ENCODE measurements at places on chromosomes 3 and 15. TPM values are rescaled to one million over a fixed set of nuclear protein-coding genes. Genes with fewer than 3 reads are reported as not detected.

GRCh38 chr3:119395923-119396358, 67.5 kb downstream of the TMEM39A start:
- DNase-seq = no peak

DNA sequence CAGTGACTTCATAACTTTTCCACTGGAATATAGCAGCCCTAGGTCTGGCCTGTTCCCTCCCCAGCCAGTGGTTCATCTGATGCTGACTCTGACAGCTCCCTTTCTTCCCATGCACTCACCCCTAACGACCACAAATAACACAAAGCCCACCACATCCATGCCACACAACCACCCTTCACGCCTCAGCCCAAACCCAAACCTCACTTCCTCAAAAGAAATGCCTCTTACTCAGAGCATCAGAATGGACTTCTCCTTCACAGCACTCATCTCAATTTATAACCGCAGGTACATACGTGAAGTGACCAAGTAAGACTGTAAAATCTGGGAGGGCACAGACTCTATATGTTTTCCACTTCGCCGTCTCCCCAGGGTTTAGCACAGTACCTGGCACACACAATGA, 1.1 kb downstream of the RBSN start:
- DNase-seq = no peak

GRCh38 chr3:102174832-102175374, 259.9 kb upstream of the ZPLD1 start:
- DNase-seq = no peak

DNA sequence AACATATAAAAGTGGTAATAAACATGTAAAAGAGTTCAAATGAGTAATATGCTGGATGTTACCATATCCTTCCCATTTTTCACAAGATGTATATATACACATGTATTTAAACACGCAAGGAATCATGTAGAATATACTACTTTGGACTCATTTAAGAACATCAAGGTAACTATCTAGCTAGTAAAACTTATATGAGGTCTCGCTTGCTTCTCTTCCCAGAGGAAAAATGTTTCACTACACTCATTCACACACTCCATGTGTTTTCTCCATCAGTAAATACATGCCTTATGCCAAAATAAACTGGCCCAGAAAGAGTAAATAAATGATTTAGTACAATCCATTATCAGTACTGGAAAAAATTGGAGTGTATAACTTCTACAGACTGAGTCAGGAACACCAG, 229.2 kb upstream of the MME start:
- no peak for DNase-seq

GRCh38 chr15:90901175-90902039, 1.7 kb upstream of the MAN2A2 start:
- DNase-seq = no peak

- DNase-seq = no peak
These were observed 6.3 kb upstream of the CCDC54 start for GRCh38 chr3:107370907-107371306.

DNA sequence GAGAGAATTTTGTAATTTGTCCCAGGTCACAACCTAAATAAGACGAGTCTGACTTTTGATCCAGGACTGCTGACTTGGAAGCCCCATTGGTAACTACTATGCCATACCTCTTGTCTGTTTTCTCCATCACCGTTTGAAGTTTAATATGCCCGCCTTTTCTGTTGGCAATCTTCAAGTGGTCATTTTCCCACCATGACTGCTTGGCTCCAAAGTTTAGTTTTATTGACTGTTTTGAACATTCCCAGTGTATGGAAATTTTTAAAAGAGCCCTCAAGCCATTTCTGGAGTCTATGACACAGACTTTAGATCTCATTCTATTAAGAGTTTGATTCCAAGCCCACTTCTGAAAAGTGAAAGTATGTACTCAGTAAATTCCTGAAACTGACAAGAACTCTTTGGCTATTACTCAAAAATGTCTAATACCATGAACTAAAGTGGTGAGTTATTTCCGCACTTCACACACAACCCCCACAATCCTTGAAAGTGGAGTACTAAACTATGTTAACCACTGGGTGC, 136.7 kb upstream of the ADAMTS9 start:
- DNase-seq = no peak

- DNase-seq = no peak
These were observed 354.8 kb upstream of the DNAJC19 start for GRCh38 chr3:181344331-181344730.

GRCh38 chr3:8845641-8846040, 76.2 kb upstream of the OXTR start:
- no peak for DNase-seq

DNA sequence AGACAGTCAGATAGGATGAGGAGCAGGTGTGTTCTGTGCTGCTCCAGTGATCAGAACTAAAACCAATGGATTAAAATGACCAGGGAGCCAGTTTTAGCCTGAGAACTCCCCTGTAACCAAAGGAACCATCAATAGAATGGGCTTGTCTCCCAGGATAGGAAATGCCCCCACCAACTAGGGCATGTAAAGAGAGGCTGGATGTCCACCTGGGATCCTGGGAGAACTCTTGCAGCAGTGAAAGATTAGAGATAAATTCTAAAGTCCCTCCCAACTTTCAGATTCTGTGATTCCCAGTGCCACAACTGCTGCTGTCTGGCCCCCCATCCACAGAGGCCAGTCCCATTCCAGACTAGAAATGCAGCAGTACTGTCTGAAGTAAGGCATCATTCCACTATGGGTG, 33.8 kb downstream of the HDC start:
- DNase-seq = no peak

DNA sequence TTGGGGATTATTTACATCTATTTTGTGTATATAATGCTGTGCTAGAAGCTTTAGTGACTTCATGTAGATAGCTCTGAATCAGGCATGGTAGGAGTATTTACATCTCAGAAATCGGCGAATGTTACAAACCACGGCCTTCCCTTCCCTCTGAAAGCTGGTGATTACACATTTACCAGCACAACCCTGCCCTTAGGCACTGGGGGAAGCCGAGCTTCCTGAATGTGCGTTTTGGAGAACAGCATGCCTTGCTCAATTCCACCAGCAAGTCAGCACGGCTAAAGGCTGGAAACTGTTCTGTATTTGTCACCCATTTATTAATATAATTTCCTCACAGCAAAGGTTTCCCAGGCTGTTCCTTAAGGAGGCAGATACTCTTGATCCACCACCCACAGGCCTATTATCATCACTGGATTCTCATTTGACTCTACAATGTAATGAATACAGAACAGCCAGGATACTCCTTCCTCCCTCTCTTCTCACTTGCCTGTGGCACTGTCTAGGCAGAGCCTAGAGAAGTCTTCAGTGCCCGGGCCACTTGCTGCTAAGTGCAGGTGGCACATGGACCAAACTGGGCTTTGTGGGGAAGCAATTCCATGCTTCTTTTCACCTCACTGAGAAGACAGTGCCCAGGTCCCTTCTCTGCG, 55.2 kb upstream of the CACNA2D3 start:
- DNase-seq = no peak

- DNase-seq = no peak
These were observed 213.5 kb downstream of the EDEM1 start for GRCh38 chr3:5401002-5401401.

DNA sequence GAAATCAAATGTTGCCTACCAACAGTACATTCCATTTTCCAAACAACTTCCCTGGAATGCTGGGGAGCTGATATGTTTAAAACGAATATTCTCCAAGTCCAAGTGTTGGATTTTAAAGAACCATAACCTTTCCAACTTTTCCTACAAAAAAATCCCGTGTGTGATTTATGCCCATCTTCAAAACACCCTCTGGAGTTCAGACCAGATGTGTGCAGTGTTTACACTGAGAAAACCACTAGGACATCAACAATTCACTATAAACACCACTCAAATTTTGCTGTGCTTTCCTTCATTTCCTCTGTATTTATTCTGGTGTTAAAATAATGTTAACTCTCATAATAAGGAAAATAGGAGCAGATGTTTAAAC, 2.4 kb downstream of the VGLL4 start:
- no peak for DNase-seq

DNA sequence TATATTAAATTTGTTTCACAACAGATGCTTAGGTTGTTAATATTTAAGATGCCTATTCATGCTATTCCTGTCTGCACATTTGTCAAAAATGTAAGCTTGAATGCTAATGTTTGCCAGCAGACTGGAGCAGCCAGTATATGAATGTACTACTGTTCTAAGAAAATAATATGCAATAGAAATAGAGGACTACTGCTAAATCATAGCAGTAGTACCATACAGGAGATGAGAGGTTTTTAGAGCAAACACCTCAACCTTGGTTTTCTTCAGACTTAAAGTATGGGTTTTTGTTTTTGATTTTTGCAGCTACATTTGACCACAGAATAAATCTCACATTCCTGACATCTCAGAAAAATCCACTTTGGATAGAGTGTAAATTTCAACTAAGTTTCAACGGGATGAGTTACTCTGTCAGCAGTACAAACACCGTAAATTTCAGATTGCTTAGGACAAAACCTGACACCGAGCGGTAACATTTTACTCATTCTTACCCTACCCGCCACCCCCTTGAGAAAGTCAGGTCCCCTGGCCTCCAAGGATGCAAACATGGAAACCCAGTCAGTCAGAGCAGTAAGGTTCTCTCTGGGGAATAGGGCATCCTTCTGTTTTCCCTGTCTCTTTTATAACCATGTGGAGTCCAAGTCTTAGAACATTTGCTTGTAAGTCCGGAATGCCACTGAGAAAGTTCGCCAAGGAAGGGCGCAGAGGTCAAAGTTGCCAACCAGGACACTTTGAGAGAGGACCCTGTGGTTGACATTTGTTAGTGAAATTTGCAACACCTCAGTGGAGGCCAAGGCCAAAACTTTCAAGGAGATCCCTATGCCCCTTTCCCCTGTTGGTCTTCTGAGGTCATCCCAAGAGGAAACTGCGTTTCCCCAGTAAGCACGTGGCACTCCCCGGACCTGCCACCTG, 17.9 kb upstream of the SATB1 start:
- no peak for DNase-seq

DNA sequence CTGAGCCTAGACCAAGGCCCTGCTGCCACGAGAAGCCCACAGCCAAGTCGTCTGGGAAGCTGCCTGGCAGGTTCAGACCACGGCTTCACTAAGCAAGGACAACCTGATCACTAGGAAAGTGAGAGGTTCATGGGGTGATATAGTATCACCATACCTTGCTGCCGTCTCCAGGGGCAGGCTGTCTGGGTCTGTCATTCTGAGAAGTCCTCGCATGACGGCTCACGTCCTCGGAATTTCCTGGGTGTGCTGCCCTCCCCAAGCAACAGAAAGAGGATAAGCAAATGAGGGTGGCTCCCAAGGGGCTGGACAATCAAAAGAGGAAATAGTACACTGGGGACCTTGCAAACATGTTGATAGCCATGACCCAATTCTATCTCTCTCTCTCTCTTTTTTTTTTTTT, 207.4 kb upstream of the IGF1R start:
- no peak for DNase-seq

GRCh38 chr3:168820810-168821415, 725.2 kb upstream of the GOLIM4 start:
- DNase-seq = no peak

DNA sequence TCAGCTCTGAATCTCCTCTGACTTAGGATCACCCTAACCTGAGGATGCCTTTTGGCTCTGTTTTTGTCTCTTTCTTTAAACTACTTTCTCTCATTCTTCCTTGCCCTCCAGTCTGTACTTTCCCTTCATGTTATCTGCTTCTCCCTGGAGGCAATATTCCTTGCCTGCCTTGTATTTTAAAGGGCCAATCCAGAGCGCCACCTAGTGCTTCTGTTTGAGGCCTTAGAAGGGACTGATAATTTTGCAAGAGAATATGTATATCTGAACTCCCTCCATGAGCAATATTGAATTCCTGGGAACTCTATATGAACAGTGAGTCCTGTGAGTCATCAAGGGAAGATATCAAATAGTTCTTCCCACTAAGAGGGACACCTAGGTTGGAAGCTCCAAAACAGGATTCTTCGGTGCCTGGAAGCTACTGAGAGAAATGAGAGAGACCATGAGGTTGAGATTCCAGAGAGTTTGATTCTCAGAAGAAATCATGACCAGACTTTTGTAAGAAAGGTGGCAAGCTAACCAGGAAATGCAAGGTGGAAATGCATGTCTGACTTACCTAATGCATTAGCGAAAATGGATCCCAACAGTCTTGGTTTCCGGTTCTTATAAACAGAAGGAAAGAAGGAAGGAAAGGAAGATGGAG, 203.8 kb upstream of the CD96 start:
- no peak for DNase-seq

- no peak for DNase-seq
These were observed 339.1 kb upstream of the POU1F1 start for GRCh38 chr3:87615506-87615905.

DNA sequence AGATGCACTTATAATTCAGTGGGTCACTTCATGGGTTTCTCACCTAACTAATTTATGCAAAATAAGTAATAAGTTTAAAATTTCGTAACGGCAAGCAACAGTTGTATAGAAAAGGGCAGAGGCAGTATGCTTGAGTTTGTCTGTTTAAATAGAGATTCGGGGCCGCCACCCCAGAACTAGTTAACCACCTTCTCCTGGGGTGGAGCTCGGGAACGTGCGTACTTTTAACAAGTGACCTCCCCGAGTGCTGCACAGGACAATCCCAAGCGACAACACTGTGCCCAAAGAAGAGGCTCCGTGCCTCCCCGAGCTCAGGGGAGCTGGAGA, 439 bp downstream of the SSR3 start:
- no peak for DNase-seq

DNA sequence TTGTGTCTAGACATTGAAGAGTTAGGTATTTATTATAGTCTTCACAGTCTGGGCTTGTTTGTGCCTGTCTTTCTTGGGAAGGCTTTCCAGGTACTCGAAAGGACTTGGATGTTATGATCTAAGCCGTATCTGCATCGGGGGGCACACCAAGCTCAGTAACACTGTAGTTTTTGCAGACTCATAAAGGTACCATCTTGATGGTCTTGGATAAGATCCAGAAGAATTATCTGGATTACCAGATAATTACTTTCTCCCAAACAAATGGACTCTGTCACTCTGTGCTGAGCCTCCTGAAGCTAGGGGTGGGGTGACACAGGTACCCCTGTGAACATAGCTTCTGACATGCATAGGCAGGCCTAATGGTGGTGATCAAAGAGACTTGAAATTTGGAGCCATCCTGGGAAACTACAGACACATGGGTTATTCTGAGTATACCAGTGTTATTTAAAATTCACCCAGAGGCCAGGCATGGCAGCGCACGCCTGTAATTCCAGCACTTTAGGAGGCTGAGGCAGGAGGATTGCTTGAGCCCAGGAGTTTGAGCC, 238.6 kb upstream of the TPM1 start:
- DNase-seq = no peak

DNA sequence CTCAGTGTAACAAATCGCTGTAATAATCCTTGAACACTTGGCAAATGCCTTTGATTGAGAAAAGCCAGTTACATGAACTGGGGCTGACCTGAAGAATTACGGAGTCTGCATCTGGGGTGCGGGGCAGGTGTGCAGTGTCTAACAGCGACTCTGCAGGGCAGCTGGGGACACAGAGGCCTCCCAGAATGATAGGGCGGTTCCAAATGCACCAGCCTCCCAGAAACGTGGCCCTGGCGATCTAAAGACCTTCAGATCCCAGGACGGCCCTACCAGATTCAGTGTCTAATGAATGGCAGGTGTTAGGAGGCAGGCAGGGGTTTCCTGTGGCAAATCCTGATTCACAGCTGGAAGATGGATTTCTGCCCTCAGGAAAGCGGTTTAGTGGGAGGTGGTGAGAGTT, 100.5 kb upstream of the RGMA start:
- no peak for DNase-seq

- DNase-seq = no peak
These were observed 146.8 kb downstream of the PCCB start for GRCh38 chr3:136396916-136397315.

Gene SLC51A
- not detected for total RNA-seq

Gene MINAR1
- total RNA-seq = 0.20 TPM

Gene MYO5A
- 6.3 TPM for total RNA-seq

Gene TMC3
- total RNA-seq = not detected

Gene SERINC4
- 0.20 TPM for total RNA-seq

Gene FSIP1
- 0.68 TPM for total RNA-seq

Gene UNC13C
- 2.1 TPM for total RNA-seq

All from psoas muscle (tissue), 8 donors.